ENCODE measurements at places on chromosomes 5 and 9.

DNA sequence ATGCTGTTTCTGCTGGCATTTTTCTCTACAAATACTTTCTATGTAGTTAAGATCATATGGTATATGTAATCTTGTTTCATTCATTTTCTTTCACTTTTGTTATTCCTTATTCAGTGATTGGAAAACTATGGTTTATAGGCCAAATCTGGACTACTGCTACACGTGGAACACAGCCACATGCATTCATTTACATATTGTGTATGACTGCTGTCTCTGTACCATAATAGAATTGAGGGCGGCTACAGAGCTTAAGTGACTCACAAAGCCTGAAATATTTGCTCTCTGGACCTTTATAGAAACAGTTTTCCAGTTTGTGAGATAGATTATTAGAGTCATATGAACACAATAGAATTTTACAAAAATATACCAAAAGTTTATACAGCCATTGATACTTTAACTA, 133.6 kb upstream of the CDKN2B start:
- no peak for DNase-seq

GRCh38 chr9:114777821-114778609, 27.8 kb downstream of the TNFSF15 start:
- DNase-seq = peak; percentile 11

DNA sequence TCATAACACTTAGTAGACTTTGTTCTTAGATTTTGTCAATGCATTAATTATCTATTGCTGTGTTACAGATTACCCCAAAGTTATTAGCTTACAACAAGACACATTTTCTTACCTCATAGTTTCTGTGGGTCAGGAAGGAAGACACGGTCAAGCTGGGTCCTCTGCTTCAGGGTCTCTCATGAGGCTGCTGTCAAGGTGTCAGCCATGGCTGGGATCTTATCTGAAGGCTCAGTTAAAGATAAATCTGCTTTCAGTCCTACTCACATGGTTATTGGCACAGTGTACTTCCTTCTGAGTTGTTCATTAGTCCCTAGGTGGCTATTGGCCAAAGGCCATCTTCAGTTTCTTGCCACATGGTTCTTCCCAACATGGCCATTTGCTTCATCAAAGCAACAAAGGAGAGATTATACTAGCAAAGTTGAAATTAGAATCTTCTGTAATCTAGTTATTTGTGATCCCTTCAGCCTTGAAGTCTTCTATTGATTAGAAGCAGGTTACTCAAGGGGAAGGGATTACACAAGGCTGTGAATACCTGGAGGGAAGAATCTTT, 25.2 kb downstream of the TDRD7 start:
- no peak for DNase-seq

DNA sequence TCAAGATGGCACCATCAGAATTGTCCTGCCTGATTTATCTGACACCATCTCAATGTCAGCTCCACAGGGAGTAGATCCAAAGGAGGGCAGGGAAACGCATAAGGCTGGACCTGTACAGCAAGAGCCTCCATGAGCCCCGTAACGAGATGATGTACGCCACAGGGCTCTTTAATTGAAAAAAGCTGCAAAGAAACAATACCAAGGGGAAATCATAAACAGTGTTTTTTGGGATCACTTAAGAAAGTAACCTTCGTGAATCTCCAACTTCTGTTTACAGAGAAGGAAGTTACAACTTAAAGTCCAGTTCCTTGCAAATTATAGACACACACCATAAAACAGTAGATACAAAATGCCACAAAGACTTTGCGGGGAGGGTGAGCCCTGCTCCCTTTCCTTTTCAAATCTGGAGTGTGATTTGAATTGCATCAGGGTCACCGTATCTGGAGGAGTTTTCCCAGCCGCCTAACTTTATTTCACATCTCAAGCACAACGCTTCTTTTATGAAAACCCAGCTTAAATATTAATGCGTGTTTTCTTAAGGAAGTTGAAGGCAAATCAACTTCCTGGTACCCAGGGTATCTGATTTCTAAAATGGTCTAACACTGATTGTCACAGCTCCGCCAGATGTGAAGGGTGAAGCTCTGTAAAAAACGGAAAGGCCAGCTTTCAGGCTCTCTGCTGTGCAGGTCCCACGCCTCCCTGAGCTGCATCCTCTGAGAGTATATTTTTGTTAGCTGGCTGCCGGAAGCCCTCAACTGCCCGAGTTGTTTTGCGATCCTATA, 88.9 kb downstream of the EBF1 start:
- DNase-seq = no peak

DNA sequence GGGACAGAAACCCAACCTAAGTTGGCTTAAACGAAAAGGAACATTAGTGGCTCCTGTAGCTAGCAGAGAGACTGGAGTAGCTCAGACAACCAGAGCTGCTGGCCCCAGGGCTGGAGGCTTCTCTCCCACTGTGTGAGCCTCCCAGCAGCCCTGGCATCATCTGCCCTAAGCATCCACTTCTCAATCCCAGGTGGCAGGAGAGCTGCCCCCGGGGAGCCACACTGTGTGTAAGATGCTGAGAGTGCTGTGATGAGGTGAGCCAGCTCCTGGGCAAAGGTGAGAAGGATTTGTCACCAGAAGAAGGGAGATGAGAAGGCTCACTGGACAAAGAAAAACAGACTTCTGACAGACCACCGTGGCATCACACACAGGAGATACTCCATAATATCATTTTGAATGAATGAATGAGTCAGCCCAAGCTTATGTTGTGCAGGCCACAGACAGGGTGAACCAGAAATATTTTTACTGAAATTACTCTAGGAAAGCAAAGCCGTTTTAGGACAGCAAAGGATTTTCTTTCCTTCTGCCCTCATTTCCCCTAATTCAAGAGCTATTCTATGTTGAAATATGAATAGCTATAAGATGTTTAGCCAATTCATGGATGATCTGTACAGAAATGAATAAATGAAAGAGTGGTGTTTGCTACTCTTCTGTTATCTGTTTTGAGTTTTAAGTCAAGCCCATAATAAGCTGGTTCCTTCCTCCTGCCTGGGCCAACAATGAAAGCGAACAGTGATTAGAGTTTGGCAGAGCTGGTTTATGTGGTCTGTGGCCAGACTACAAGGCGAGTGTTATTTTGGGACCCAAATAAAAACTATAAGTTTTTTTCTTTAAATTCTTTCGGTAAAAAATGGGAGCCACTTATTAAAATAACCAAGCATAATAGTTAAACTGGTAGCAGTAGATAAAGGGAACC, 57.4 kb upstream of the ECM2 start:
- DNase-seq = no peak
